Progenitor cell of endocrine pancreas (in vitro differentiated cells): ENCODE measurements at places on chromosomes 5 and 9. TPM values are rescaled to one million over a fixed set of nuclear protein-coding genes. Genes with fewer than 3 reads are reported as not detected.

DNA sequence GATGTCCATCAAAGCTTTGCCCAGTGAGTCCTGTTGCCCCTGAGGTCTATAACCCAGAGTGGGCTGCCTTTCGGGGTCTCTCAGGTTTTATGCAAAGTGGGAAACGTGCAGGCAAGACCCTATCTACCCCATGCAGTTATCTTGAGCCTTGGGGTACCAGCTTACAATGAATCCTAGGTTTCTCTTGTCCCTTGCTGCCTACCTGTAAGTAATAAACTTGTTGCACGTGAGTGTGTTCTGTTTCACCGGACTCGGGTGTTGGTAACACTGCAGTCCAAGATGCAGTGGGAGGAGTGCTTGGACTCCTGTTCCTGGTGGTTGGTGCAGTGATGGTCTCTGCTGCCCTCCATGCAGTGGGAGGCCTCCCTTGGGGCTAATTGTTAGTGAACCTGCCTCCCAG is 85.6 kb upstream of the ALDH1B1 start:
- H3K4me1 ChIP-seq, result no peaks in the 10 kb centered on the region
- no peak overlapping the region for H3K4me3 ChIP-seq
- no peak overlapping the region for H3K27ac ChIP-seq
- no peak for DNase-seq

The DNAJC18 gene
- 23.1 and 23.3 TPM in 2 replicates for total RNA-seq

DNA sequence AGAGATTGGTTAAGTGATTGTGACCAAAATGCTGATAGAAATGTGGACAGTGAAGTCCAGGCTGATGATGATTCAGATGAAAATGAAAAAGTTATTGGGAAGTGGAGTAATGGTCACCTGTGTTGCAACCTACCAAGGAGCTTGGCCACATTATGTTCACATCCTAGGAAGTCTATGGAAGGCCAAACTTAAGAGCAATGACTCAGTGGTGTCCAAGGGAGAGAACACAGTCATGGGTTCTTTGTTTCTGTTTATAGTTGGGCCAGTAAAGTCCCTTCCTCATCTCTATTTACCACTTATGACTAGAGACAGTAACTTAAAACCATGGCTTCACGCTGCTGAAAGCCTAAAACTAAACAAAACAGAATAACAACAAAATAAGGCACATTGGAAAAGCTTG is 555.3 kb upstream of the DAB2 start:
- no peak overlapping the region for H3K4me3 ChIP-seq
- DNase-seq, result no peak
- no peaks in the 10 kb centered on the region for H3K36me3 ChIP-seq
- H3K4me1 ChIP-seq, result peaks cover 4% of the 10 kb centered on the region
- H3K27me3 ChIP-seq, result no peaks in the 10 kb centered on the region
- no peak overlapping the region for H3K27ac ChIP-seq

The TMOD1 gene
- total RNA-seq, result 10.1 and 10.6 TPM in 2 replicates

The LVRN gene
- total RNA-seq, result 0.24 and 0.64 TPM in 2 replicates

The CRHBP gene
- 1.1 and 2.2 TPM in 2 replicates for total RNA-seq

DNA sequence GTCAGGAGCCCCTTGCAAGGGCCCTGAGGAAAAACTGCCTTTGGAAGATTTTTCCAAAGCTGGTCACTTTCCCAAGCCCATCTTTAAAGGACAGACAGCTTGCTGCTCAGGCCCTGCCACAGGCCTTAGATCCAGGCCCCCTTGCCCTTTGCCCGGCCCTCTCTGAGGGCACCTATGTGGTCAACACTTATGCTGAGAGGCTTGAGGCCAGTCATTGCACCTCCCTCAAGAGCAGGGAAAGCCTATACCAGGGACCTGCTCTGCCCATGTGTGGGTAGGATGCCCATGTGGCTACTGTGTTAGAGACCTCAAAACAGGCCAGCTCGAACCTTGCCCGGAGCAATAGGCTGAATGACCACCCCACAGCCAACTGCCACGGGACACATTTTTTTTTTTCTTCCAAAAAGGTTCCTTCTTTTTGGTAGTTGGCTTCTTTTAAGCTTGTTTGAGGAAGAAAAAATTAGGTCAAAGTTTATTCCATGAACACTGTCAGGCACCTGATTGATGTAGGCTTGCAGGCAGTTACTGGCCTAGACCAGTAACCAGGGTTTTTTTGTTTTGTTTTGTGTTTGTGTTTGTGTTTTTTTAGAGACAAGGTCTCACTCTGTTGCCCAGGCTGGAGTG is 3.8 kb downstream of the TCF7 start:
- H3K4me1 ChIP-seq, result peaks cover 12% of the 10 kb centered on the region
- no peak overlapping the region for H3K27ac ChIP-seq
- peaks cover 7% of the 10 kb centered on the region for H3K27me3 ChIP-seq
- H3K4me3 ChIP-seq, result no peak overlapping the region

The PCDHGA8 gene
- total RNA-seq, result 1.5 and 1.9 TPM in 2 replicates

The TMEM252 gene
- not detected in 2 replicates for total RNA-seq

DNA sequence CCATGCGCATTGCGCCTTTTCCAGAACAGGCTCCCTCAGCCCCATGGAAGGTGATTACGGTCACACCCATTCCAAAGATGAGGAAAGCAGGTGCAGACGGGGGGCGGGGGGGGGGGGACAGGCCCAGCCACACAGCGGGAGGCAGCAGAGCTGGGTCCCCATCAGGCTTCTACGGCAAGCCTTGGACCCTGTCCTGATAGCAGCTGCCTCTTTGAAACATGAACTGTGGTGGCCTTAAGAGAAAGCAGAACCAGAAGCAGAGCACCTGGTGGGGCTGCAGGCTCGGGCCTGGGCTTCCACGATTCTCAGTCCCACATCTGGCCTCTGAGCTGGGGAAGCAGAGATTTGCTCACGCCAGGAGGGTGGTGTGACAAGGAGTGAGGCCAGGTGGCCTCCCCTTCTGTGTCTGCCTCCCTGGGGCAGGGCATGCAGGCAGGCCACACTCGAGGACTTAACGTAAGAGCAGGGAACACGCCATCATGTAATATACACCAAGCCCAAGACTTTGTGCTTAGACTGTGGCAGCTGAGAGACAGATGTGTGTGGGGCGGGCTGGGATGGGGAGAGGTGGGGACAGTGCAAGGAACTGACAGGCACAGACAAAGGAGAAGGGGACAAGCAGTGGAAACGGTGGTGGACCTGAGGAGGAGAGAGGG is 14.2 kb upstream of the PHYKPL start:
- H3K27me3 ChIP-seq, result peaks cover 3% of the 10 kb centered on the region
- no peak for DNase-seq
- no peak overlapping the region for H3K4me3 ChIP-seq
- H3K4me1 ChIP-seq, result no peaks in the 10 kb centered on the region

DNA sequence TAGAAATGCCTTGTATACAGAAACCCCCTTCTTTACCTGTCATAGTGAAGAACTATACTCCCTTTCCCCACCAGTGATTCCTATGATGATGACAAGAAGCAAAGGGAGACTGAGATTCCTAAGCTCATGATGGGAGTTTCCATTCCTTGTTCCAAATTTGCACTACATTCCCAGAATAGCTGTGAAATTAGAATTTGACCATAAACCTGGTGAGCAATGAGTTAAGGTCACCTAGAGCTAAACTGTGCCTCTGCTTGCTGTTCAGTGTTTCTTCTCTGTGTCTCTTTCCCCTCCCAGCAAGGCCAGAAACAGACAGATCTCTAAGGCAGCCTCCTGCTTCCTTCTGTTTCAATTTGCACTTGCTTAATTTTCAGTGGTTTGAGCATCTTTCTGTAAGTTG is 332.1 kb downstream of the PIK3R1 start:
- H3K4me1 ChIP-seq, result peaks cover 12% of the 10 kb centered on the region
- H3K27me3 ChIP-seq, result no peaks in the 10 kb centered on the region
- H3K4me3 ChIP-seq, result no peak overlapping the region
- no peak for DNase-seq
- H3K36me3 ChIP-seq, result no peaks in the 10 kb centered on the region

- no peak for DNase-seq
- H3K27ac ChIP-seq, result no peak overlapping the region
- H3K4me1 ChIP-seq, result peaks cover 20% of the 10 kb centered on the region
- peaks cover 4% of the 10 kb centered on the region for H3K27me3 ChIP-seq
- no peak overlapping the region for H3K4me3 ChIP-seq
- H3K36me3 ChIP-seq, result peaks cover 3% of the 10 kb centered on the region
Measured at GRCh38 chr9:85738509-85738908, 3.2 kb downstream of the AGTPBP1 start.

The GLDC gene
- total RNA-seq, result 11.1 and 11.3 TPM in 2 replicates

GRCh38 chr9:98983295-98984268 is 39.9 kb downstream of the COL15A1 start:
- H3K27ac ChIP-seq, result no peak overlapping the region
- H3K27me3 ChIP-seq, result peaks cover 2% of the 10 kb centered on the region
- no peaks in the 10 kb centered on the region for H3K4me1 ChIP-seq
- DNase-seq, result no peak
- H3K36me3 ChIP-seq, result no peaks in the 10 kb centered on the region

The DMRTA1 gene
- 6.9 and 7.7 TPM in 2 replicates for total RNA-seq

The NME5 gene
- total RNA-seq, result 9.9 and 11.0 TPM in 2 replicates

The ZDHHC11B gene
- total RNA-seq, result 8.6 and 8.7 TPM in 2 replicates

The CNTFR gene
- total RNA-seq, result 2.3 and 2.7 TPM in 2 replicates

The TIGD6 gene
- total RNA-seq, result 3.8 and 4.2 TPM in 2 replicates

GRCh38 chr9:98551511-98552286 is 157.0 kb downstream of the GABBR2 start:
- no peaks in the 10 kb centered on the region for H3K36me3 ChIP-seq
- H3K4me3 ChIP-seq, result no peak overlapping the region
- peaks cover 3% of the 10 kb centered on the region for H3K4me1 ChIP-seq
- H3K27ac ChIP-seq, result peak overlapping the region; percentile 29

The BTNL8 gene
- not detected in 2 replicates for total RNA-seq

DNA sequence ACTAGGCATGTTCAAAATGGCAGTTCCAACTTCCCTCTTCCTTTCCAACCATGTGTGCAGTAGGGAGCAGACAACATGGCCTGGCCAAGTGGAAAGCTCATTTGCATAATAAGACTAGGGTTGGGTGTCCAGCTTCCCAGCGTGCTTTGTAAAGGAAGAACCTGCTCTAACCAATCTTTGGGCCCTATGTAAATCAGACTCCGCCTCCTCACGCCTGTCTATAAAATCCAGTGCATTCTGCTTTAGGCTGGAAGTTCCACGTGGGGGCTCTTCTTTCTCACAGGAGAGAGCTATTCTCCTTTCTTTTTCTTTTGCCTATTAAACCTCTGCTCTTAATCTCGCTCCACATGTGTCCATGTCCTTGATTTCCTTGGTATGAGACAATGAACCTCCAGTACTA is 83.4 kb downstream of the GCNT1 start:
- DNase-seq, result no peak
- H3K4me1 ChIP-seq, result peaks cover 7% of the 10 kb centered on the region
- no peaks in the 10 kb centered on the region for H3K27me3 ChIP-seq
- no peaks in the 10 kb centered on the region for H3K36me3 ChIP-seq
- H3K27ac ChIP-seq, result no peak overlapping the region
- no peak overlapping the region for H3K4me3 ChIP-seq

- DNase-seq, result no peak
- no peak overlapping the region for H3K4me3 ChIP-seq
- H3K27ac ChIP-seq, result no peak overlapping the region
- H3K27me3 ChIP-seq, result no peaks in the 10 kb centered on the region
- H3K36me3 ChIP-seq, result peaks cover 52% of the 10 kb centered on the region
Measured at GRCh38 chr5:75558981-75559632, 47.4 kb downstream of the POLK start.

GRCh38 chr9:87722393-87723088 is 3.4 kb upstream of the CTSL start:
- DNase-seq, result no peak
- no peaks in the 10 kb centered on the region for H3K36me3 ChIP-seq
- no peak overlapping the region for H3K4me3 ChIP-seq
- H3K4me1 ChIP-seq, result peaks cover 4% of the 10 kb centered on the region
- no peak overlapping the region for H3K27ac ChIP-seq

DNA sequence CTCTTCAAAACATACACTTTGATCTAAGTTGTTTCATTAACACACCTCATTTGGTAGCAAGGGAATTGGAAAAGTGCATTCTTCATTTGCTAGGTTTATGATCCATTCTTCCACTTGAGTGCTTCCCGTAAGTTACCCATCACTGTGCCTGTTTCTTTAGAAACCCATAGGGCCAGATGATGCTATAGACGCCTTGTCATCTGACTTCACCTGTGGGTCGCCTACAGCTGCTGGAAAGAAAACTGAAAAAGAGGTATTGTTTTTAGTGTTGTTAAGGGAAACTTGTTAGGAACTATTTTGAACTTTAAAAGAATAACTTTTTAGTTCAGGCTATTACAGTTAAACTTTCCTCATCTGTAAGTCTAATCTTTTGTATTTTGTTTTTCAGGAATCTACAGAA is 66.6 kb downstream of the ERAP1 start:
- DNase-seq, result no peak
- no peak overlapping the region for H3K27ac ChIP-seq
- peaks cover 6% of the 10 kb centered on the region for H3K4me1 ChIP-seq
- H3K36me3 ChIP-seq, result peaks cover 31% of the 10 kb centered on the region
- no peak overlapping the region for H3K4me3 ChIP-seq
- H3K27me3 ChIP-seq, result no peaks in the 10 kb centered on the region

The NFIB gene
- 15.3 and 15.5 TPM in 2 replicates for total RNA-seq

DNA sequence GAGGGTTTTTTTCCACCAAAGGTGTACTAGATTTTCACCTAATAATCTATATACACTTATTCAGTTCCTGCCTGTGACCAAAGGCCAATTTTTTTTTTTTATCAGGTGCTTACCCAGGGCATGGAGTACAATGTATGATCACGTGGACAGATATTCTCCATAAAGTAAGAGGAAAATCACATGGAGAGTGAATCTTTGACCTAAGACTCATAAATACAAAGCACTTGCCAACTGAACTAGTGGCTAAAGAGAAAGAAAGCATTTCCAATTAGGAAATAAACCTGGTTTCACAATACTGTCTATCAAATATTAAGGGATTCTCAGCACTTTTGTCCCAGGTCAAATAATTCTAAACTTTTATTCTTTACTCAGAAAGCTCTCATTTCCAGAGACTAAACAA is 33.0 kb upstream of the CEP120 start:
- H3K4me1 ChIP-seq, result peaks cover 9% of the 10 kb centered on the region
- no peak overlapping the region for H3K4me3 ChIP-seq
- H3K27ac ChIP-seq, result no peak overlapping the region
- no peak for DNase-seq

- peaks cover 2% of the 10 kb centered on the region for H3K4me1 ChIP-seq
- H3K27ac ChIP-seq, result no peak overlapping the region
- H3K36me3 ChIP-seq, result no peaks in the 10 kb centered on the region
- DNase-seq, result no peak
- no peak overlapping the region for H3K4me3 ChIP-seq
Measured at GRCh38 chr5:39668980-39669379, 244.2 kb upstream of the DAB2 start.

GRCh38 chr9:126147186-126147935 is 179.3 kb upstream of the MVB12B start:
- H3K4me3 ChIP-seq, result no peak overlapping the region
- H3K27me3 ChIP-seq, result peaks cover 9% of the 10 kb centered on the region
- peaks cover 9% of the 10 kb centered on the region for H3K4me1 ChIP-seq
- no peak overlapping the region for H3K27ac ChIP-seq
- DNase-seq, result peak; percentile 4
- H3K36me3 ChIP-seq, result no peaks in the 10 kb centered on the region
